ENCODE measurements at places on chromosomes 12 and 14.

- DNase-seq = no peak
Measured at GRCh38 chr14:96710060-96710666, 87.0 kb upstream of the VRK1 start.

DNA sequence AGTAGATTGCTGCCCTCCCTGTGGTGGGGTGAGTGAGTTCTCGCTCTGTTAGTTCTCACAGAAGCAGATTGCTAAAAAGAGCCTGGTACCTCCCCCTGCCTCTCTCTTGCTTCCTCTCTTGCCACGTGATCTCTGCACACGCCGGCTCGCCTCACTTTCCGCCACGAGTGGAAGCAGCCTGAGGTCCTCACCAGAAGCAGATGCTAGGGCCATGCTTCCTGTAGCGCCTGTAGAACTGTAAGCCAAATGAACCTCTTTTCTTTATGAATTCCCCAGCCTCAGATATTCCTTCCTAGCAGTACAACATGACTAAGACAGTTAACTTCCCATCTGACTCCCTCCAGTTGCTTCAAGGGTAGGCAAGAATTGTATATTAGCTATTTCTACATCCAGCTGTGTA, 76.2 kb downstream of the ETV6 start:
- no peak for DNase-seq

DNA sequence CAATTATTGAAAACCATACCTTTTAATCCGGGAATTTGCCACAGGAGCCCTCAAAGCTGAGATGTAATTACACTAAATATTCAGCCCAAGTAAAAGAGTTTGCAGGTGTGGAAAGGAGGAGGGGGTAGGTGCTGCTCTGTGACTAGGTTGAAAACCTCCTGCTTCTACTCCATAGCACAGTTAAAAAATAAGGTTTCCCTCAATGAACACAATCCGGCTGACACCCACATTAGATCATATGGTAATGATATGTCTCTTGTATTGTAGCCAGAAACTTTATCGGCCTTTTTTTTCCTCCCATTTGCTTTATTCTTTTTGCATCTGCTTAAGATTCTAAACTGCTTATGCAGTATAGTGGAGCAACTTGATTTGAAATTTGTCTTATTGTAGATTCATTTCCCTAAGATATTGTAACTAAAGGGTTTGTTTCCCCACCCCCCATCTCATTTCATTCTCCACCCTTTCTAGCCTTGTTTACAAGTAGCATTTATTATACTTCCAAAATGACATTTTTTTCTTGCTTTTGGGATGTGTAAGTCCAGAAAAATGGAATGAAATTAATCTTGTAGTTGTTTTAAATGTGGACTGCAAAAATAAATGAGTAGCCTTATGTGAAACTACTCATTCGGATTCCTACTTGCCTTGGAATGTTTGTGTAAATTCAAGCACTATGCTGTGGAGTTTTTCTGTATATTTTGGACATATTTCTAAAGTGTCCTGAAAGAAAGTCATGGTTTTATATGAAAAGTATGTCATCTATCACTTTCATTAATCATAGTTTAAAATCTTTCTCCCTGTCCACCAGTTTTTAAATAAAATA, at the start of gene DCN:
Gene DCN, minus strand, starts transcription at position 182 of the 820 bp plus-strand sequence. CDS start 4,265 bp downstream, outside the sequence.
- no peak for DNase-seq

- no peak for DNase-seq
Measured at GRCh38 chr14:96139169-96139568, 65.5 kb upstream of the BDKRB2 start.

- DNase-seq = no peak
Measured at GRCh38 chr14:77883131-77883846, 83.4 kb downstream of the ADCK1 start.

- DNase-seq = no peak
Measured at GRCh38 chr12:106179086-106179485, 40.3 kb upstream of the NUAK1 start.

GRCh38 chr12:62893276-62893675, 41.7 kb downstream of the PPM1H start:
- no peak for DNase-seq

DNA sequence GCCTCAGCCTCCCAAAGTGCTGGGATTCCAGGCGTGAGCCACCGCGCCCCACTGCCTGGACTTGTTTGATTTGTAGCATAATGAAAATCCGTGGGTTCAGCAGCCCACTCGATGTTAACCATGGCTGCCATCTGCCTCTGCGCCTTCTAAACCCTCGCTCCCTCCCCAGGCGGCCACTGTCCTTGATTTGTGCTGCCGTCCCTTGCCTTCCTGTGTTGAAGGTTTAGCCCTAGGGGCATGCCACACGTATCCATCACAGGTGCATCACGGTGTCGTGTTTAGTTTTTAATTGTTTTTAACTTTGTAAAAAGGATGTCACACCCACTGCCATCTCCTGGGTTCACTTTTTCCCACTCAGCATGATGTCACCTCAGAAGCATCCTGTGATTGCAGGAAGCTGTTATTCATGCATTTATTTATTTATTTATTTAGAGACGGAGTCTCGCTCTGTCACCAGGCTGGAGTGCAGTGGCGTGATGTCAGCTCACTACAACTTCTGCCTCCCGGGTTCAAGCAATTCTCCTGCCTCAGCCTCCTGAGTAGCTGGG, 24.5 kb upstream of the ULK1 start:
- DNase-seq = no peak

DNA sequence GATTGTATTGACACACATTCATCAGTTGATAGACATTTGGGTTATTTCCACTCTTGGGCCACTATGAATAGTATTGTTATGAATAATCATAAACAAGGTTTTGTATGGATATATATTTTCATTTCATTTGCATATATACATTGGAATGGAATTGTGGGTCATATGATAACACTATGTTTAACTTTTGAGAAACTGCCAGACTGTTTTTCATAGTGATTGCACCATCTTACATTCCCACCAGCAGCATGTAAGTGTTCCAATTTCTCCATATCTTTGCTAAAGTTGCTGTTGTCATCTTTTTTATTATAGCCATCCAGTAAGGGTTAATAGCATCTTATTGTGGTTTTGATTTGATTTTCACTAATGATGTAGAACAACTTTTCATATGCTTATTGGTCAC, 198.5 kb upstream of the PPFIA2 start:
- no peak for DNase-seq

DNA sequence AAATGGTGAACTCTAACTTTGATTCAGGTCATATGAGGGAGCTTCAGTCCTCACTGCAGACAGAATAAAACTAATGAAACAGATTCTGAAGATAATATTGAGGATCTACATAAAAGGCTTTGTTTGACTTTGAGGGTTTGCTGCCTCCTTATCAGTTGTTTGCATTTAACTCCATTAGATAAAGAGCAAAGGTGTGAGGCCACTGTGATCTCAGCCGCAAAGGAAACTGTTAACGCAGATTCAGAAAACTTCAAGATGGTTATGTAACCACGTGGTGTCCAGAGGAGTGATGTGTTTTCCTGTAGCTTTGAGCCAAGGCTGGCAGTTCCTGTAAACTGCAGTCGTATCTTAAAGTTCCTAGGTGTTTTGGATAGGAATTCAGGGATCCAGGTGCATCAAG, 67.8 kb downstream of the METTL25 start:
- no peak for DNase-seq

- DNase-seq = no peak
Measured at GRCh38 chr12:101209319-101210302, at the start of gene SLC5A8. SLC5A8 (minus strand) TSS chr12:101210238; CDS start chr12:101209848, 390 bp downstream.

DNA sequence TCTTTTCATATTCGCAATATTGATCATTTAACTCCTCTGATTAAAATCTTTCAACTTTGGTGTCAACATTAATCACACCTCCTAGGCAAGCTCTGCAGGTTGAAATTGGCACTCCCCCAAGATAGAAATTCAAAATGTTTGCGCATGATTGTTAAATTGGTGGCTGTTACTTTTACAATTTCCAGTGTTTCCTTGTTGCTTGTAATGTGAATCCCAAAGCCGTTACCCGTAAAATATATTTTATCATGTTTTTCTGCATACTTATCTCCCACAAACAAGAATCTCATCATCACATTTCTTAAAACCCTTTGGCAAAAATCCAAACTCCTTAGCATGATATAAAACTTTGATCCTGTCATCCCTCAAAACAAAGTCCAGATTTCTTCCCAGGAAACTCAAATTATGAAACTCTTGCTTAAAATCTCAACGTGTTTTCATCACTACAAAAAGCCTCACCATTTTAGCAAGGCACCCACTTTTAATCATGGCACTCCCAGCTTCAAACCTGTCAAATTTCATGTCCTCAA, 14.7 kb downstream of the RTL1 start:
- DNase-seq = no peak

GRCh38 chr14:71996610-71997009, 64.4 kb downstream of the RGS6 start:
- no peak for DNase-seq

DNA sequence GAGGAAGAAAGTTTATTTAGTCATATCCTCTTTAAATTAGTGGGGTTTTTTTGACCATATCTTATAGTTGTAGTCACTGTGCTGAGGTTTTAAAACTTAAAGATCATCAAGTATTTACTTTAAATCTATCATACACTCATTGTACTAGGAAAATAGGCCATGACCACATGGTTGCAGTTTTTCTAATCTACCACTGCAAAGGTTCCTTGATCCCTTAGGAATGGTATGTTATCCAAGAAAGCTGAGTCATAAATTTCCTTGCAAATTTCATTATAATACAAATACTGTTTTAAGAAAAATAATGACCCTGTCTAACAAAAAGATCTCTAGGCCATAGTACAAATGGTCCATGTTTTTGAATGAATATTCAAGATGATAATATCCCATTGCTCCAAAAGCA, 74.7 kb downstream of the DBX2 start:
- no peak for DNase-seq

DNA sequence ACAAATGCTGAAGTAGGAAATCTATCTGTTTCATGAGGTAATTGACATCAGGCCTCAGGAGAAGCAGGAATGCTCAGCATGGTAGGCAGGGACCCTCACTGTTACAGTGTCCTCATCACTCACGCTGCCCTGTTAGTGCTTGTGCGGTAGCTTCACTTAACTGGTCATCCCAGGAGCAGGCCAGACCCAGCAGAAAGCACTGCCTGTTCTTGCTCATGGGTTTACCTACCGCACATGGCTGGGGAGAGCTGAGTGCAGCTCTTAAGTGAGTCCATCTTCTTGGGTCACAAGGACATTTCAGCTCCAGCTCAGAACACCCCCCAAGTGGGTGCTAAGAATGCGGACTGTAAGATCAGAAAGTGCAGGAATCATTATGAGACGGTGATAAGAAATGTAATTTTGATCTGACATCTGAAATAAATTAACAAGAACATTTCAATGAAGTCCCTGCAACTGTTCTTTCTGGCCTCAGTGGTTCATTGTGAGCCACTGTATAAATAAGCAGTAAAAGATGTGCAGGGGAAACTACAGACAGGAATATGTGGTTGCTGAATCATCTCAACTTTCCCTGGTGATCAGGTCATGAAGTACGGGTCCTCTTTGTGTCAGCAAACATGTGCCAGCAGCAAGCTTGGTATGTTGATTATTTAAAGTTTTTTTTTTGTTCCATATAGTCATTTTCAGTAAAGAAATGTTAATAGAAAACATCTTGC, 757.7 kb upstream of the TMEM132C start:
- DNase-seq = no peak

- no peak for DNase-seq
Measured at GRCh38 chr14:60775296-60775695, 40.7 kb downstream of the MNAT1 start.

All from stimulated activated CD4-positive, alpha-beta T cell treated with anti-CD3 and anti-CD28 coated beads, Interleukin-4, amount 100 ng/mL, for 48 hours (primary cell).